ENCODE measurements at places on chromosomes 7 and 10.

- H3K36me3 ChIP-seq = peaks cover 78% of the 10 kb centered on the region
- no peak overlapping the region for H3K4me3 ChIP-seq
- H3K27me3 ChIP-seq = no peaks in the 10 kb centered on the region
- no peak overlapping the region for H3K27ac ChIP-seq
- H3K4me1 ChIP-seq = no peaks in the 10 kb centered on the region
Measured at GRCh38 chr7:56099653-56100052, 6.6 kb downstream of the CHCHD2 start.

DNA sequence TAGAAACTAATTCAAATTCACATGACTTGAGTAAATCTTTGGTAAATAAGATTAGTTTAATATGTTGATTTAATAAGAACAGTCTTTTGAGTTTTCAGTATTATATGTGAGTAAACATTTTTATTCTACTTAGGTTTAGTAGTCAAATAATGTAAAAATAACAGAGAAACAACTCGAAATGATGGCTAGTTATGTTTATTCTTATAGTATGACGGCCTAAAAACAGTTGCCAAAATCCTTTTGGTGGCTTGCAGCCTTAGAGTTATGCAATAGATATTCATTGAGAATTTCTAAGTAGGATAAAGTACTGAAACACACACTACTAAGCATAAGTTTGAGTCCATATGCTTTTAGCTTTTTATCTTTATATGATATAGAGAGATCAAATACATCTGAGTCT lies 184.8 kb downstream of the GNAI1 start:
- H3K4me3 ChIP-seq = no peak overlapping the region
- no peaks in the 10 kb centered on the region for H3K36me3 ChIP-seq
- H3K27me3 ChIP-seq = no peaks in the 10 kb centered on the region
- no peak overlapping the region for H3K27ac ChIP-seq
- no peak for DNase-seq
- no peaks in the 10 kb centered on the region for H3K4me1 ChIP-seq

GRCh38 chr10:60376221-60377041 lies 13.2 kb downstream of the ANK3 start:
- no peak overlapping the region for H3K4me3 ChIP-seq
- H3K27ac ChIP-seq = no peak overlapping the region
- H3K4me1 ChIP-seq = no peaks in the 10 kb centered on the region
- DNase-seq = no peak
- H3K27me3 ChIP-seq = no peaks in the 10 kb centered on the region

DNA sequence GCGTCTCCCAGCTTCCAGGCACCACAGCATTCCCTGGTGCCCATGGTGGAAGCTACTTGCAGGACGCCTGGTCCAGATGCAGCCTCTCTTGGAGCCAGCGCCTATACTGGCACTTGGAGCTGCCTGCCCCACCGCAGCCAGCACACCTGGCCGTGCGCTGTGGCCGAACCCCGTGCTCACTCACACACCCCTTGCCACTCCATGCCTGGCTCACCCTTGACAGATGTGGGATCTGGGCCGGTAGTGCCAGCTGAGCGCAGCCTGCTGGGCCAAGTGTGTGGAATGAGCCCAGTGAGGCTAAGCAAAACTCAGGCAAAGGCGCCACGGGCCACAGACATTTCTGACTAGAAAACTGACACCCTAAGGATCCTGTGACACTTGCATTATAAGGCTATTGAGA lies 884.8 kb downstream of the LRMDA start:
- no peak for DNase-seq
- H3K4me3 ChIP-seq = no peak overlapping the region
- no peak overlapping the region for H3K27ac ChIP-seq
- no peaks in the 10 kb centered on the region for H3K36me3 ChIP-seq
- no peaks in the 10 kb centered on the region for H3K27me3 ChIP-seq

- H3K36me3 ChIP-seq = no peaks in the 10 kb centered on the region
- H3K4me3 ChIP-seq = no peak overlapping the region
- peaks cover 9% of the 10 kb centered on the region for H3K4me1 ChIP-seq
- no peak overlapping the region for H3K27ac ChIP-seq
Measured at GRCh38 chr10:97095701-97096260, 90.0 kb downstream of the SLIT1 start.

GRCh38 chr10:34131152-34131551 lies 683.9 kb downstream of the PARD3 start:
- H3K4me3 ChIP-seq = no peak overlapping the region
- no peaks in the 10 kb centered on the region for H3K36me3 ChIP-seq
- H3K4me1 ChIP-seq = no peaks in the 10 kb centered on the region
- DNase-seq = no peak
- H3K27ac ChIP-seq = no peak overlapping the region

DNA sequence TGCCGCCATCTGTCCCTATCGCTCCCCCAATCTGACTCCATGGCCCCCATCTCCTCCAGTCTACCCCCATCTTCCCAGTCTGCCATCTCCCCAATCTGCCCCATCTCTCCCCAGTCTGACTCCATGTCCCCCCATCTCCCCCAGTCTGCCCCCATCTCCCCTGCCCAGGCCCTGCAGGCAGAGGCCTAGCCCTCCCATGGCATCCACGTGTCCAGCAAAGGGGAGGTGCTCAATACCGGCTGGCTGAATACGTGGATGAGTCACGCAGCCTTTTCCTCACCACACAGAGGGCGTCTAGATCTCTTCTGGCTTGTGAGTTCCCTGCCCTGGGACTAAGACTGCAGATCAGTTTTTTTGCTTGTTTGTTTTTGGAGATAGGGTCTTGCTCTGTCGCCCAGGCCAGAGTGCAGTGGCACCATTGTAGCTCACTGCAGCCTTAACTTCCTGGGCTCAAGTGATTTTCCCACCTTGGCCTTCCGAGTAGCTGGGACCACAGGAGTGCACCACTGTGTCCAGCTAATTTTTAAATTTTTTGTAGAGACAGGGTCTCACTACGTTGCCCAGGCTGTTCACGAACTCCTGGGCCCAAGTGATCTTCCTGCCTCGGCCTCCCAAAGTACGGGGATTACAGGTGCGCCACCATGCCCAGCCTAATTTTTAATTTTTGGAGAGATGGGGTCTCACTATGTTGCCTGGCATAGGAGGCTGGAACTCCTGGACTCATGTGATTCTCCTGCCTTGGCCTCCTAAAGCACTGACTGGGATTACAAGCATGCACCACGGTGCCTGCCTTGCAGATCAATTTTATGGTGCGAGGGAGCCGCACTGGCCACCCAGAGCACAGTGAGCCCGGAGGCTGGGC lies 15.3 kb upstream of the GPR146 start:
- H3K4me3 ChIP-seq = peak overlapping the region; percentile 68
- H3K36me3 ChIP-seq = peaks cover 21% of the 10 kb centered on the region
- H3K27me3 ChIP-seq = no peaks in the 10 kb centered on the region
- DNase-seq = peak; percentile 96
- peaks cover 39% of the 10 kb centered on the region for H3K4me1 ChIP-seq

GRCh38 chr10:43044961-43045621 lies 31.8 kb upstream of the RET start:
- H3K36me3 ChIP-seq = no peaks in the 10 kb centered on the region
- no peaks in the 10 kb centered on the region for H3K4me1 ChIP-seq
- H3K27ac ChIP-seq = no peak overlapping the region
- H3K4me3 ChIP-seq = no peak overlapping the region

DNA sequence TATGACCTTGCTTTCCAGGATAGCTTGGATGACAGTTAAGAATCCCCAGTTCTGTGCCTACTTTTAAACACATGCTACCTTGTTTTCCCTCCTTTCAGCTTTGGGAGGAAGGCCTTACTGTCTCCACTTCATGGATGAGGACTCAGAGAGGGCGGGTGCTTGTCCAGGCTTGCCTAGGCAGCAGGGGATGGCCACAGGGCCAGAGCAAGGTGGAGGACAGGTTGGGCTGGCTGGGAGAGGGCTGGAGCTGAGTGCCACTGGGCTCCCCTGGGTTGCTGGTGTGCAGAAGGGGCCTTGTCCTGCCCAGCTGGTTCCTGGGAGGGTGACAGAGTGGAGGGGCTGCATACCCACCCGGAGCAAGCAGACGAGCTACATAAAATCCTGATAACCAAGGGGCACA lies 117.8 kb downstream of the GRK5 start:
- H3K27me3 ChIP-seq = no peaks in the 10 kb centered on the region
- H3K27ac ChIP-seq = no peak overlapping the region
- H3K36me3 ChIP-seq = peaks cover 24% of the 10 kb centered on the region
- no peaks in the 10 kb centered on the region for H3K4me1 ChIP-seq
- H3K4me3 ChIP-seq = no peak overlapping the region
- no peak for DNase-seq

DNA sequence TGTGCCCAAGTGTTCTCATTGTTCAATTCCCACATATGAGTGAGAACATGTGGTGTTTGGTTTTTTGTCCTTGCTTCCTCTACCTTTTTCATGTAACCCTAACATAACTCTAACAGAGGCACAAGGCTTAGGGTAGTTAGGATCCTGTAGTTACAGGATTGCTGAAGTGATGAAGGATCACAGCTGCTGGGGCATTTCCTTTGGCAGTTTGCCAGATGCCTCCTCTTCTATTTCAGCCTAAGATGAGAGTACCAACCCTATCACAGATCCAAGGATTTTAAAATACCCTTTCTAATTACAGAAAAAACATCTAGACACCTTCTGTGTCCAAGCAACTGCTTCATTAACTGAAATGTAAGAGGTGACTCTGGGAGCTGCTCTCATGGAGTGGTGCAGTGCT lies 141.7 kb upstream of the COL1A2 start:
- no peak for DNase-seq
- H3K27me3 ChIP-seq = no peaks in the 10 kb centered on the region
- no peak overlapping the region for H3K4me3 ChIP-seq

DNA sequence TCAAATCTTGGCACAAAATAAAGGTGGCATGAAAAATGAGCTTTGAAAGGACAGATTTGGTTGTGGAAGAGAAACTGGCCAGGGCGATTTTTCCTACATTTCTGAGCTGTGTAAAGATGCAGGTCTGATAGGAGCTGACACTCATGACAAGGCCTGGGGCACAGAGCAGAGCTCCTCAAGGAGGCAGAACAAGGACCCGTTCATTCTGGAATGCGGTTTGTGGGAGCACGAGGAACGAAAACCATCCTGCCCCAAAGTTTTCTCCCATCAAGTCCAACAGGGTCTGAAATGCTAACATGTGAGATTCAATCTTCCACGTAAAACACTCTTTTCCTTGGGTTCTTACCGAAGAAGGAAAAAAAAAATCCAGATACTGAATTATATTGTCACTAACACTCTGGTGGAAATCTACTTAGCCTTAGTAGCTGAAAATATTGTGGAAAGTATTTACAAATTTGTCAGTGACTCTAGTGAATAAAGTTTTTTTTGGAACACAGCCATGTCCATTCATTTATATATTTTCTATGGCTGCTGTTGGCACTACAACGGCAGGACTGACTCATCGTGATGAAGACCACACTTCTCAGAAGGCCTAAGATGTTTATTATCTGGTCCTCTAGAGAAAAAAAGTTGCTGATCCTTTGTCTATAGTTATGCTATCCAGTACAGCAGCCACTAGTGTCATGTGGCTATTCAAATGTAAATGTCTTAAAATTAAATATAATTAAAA lies 215.7 kb downstream of the BAMBI start:
- H3K27me3 ChIP-seq = no peaks in the 10 kb centered on the region
- H3K4me3 ChIP-seq = no peak overlapping the region
- H3K27ac ChIP-seq = no peak overlapping the region
- no peaks in the 10 kb centered on the region for H3K4me1 ChIP-seq
- no peak for DNase-seq

- H3K4me1 ChIP-seq = no peaks in the 10 kb centered on the region
- no peaks in the 10 kb centered on the region for H3K36me3 ChIP-seq
- DNase-seq = no peak
- no peak overlapping the region for H3K27ac ChIP-seq
Measured at GRCh38 chr7:157739031-157739430, 402.2 kb downstream of the DNAJB6 start.

DNA sequence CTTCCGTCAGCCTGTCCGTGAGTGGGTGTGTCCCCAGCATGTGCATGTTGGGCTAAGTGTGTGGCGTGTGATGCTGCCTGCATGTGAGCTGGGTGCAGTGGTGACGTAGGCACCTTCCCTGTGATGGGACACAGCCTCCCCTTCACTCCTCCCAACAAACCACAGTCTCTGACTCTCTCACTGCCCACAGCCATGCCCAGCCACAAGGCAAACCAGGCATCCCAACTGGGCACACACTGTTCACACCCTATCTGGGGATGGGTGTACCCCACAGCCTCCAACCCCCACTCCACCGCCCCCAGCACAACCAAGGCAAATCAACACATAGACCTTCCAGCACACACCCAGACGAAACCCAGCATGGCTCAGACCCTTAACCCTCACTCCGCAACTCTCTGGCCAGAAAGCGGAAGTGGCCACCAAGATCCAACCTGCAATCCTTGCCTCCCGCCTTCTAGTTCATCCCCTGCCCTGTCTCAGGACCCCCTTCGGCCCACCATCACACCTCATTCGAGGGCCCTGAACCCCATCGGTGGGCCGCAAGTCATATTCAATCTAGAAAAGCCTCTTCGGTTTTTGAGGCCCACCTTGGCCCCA lies 10.4 kb downstream of the PSD start:
- H3K4me3 ChIP-seq = peak overlapping the region; percentile 43
- H3K27me3 ChIP-seq = peaks cover 73% of the 10 kb centered on the region

GRCh38 chr10:122990278-122990677 lies 10.1 kb downstream of the PSTK start:
- H3K36me3 ChIP-seq = peaks cover 35% of the 10 kb centered on the region
- H3K27me3 ChIP-seq = no peaks in the 10 kb centered on the region
- H3K4me1 ChIP-seq = no peaks in the 10 kb centered on the region
- H3K4me3 ChIP-seq = no peak overlapping the region
- DNase-seq = no peak

DNA sequence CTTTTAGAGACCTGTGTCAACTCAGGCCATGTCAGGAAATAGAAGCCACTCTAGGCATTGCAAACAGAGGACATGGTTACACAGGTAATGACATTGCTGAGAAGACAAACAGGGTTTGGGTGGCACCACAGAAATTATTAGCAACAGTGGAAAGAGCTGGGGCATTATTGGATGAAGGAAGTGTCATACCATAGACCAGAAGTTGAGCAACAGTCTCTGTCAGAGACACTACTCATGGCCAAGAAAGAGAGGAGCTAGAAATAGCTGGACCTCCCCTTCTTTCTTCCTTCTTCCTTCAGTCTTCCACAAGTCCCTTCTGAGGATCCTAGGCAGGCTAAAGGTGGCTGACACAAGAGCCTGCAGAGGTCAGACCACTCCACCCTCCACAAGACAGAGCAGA lies 4.2 kb upstream of the LIPA start:
- no peak overlapping the region for H3K27ac ChIP-seq
- H3K36me3 ChIP-seq = no peaks in the 10 kb centered on the region
- no peaks in the 10 kb centered on the region for H3K27me3 ChIP-seq
- no peaks in the 10 kb centered on the region for H3K4me1 ChIP-seq
- H3K4me3 ChIP-seq = no peak overlapping the region

GRCh38 chr10:59708816-59709394 lies 745 bp downstream of the SLC16A9 start:
- peak overlapping the region; percentile 85 for H3K4me3 ChIP-seq
- no peaks in the 10 kb centered on the region for H3K36me3 ChIP-seq
- peak overlapping the region; percentile 81 for H3K27ac ChIP-seq
- no peaks in the 10 kb centered on the region for H3K4me1 ChIP-seq

DNA sequence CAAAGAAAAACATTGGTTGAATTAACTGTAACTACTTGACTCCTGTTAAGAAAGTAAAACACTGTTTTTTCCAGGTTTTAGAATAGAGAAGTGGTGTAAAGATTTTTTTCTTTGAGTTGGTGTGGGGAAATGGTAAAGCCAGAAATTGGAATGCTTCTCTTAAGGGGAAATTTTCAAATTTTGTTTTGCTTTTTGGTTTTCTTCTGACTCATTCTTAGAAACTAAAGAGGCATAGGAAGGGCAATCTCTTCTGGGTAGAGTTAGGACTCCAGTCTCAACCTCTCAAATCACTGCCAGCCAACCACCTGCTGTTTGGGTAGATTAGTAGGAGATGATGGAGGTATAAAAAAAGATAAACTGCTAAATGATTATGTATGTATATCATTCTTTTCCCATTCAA lies 47.7 kb upstream of the STRIP2 start:
- no peaks in the 10 kb centered on the region for H3K36me3 ChIP-seq
- no peaks in the 10 kb centered on the region for H3K27me3 ChIP-seq
- no peak overlapping the region for H3K27ac ChIP-seq
- no peaks in the 10 kb centered on the region for H3K4me1 ChIP-seq
- no peak overlapping the region for H3K4me3 ChIP-seq
